ENCODE measurements at places on chromosomes 13 and 19. TPM values are rescaled to one million over a fixed set of nuclear protein-coding genes. Genes with fewer than 3 reads are reported as not detected.
A peak's percentile ranks its signal among the peaks of the same experiment; 100 is the strongest.

- no peaks in the 10 kb centered on the region for H3K27me3 ChIP-seq
- H3K4me3 ChIP-seq = no peak overlapping the region
- H3K36me3 ChIP-seq = no peaks in the 10 kb centered on the region
These were observed 5.9 kb downstream of the ADGRE2 start for GRCh38 chr19:14772467-14772866.

DNA sequence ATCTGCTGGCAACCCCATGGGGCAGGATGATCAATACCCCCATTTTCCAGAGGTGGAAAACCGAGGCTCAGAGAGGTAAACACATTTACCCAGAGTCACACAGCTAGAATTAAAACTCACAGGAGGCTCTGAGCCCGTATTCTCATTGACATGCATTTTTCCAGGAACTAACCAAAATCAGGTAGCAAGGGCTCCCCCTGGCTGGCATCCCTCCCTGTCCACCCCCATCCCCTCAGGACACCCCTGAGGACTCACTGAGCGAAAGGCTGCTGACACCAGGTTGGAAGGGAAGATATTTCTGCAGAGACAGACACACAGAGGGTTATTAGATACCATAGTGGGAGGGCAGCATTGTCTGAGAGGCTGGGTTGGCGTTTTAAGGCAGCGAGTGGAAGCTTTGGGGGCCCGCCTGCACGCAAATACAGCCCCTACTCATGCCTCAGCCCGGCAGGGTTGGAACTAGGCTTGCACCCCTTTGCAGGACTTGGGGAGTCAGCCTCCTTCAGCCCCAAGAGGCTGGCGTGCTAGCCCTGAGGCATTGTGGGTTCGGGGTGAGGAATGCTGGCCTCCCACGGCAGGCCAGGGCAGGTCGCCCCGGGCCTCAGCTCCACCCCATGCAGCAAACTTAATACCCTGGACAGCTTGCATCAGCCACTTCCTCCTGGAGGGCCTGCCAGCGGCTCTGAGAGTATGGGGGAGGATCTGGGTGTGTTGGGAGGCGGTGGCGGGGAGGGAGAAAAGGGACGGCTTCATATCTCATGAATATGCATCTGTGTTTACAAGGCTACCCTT is 3.9 kb downstream of the SLC1A5 start:
- peak overlapping the region; percentile 60 for H3K4me3 ChIP-seq
- DNase-seq = peak; percentile 81
- H3K4me1 ChIP-seq = peaks cover 44% of the 10 kb centered on the region
- H3K36me3 ChIP-seq = peaks cover 31% of the 10 kb centered on the region
- no peaks in the 10 kb centered on the region for H3K27me3 ChIP-seq

DNA sequence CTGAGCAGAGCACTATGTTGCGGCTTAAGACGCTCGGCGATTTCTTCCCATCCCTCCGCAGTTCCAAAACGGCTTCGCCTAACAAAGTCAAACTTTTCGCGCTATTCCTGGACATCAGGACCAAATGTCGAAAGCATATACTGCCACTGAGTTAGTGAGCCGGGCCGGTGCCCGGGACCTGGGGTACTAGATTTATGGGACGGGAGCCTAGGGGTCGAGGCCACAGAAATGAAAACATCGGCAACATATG is 699 bp downstream of the RCBTB2 start:
- no peaks in the 10 kb centered on the region for H3K36me3 ChIP-seq
- no peaks in the 10 kb centered on the region for H3K4me1 ChIP-seq
- DNase-seq = peak; percentile 67
- H3K4me3 ChIP-seq = peak overlapping the region; percentile 81
- no peaks in the 10 kb centered on the region for H3K27me3 ChIP-seq
- H3K27ac ChIP-seq = peak overlapping the region; percentile 98

- DNase-seq = no peak
- H3K36me3 ChIP-seq = no peaks in the 10 kb centered on the region
- H3K4me3 ChIP-seq = no peak overlapping the region
These were observed 199.3 kb upstream of the UBL3 start for GRCh38 chr13:30049692-30050091.

GRCh38 chr19:39197808-39198207 is 1.0 kb downstream of the NCCRP1 start:
- no peaks in the 10 kb centered on the region for H3K36me3 ChIP-seq
- DNase-seq = no peak
- no peak overlapping the region for H3K27ac ChIP-seq
- no peak overlapping the region for H3K4me3 ChIP-seq
- peaks cover 12% of the 10 kb centered on the region for H3K27me3 ChIP-seq
- H3K4me1 ChIP-seq = peaks cover 5% of the 10 kb centered on the region

The CHST8 gene
- total RNA-seq = 0.43 TPM

DNA sequence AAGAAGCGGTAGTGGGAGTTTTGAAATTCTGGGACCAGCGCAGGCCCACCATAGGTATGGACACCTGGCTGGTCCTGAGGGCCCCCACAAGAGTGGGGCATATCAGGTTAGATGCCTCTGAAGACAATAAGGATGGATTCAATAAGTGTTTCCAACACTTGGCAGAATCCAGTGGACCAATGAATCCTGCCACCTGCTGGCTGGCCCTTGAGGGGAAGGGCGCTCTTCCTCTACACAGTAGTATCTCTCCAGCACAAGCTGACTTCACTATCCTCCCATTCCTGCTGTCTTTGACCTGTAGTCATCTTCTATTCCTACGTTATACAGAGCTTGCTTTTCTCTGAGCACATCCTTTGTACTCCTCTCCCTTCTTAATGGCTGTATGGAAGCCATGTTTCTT is 199.7 kb upstream of the TSHZ3 start:
- H3K4me3 ChIP-seq = no peak overlapping the region
- no peaks in the 10 kb centered on the region for H3K27me3 ChIP-seq
- H3K36me3 ChIP-seq = no peaks in the 10 kb centered on the region
- no peak overlapping the region for H3K27ac ChIP-seq

GRCh38 chr19:29467824-29468401 is 57.9 kb upstream of the VSTM2B start:
- H3K4me1 ChIP-seq = no peaks in the 10 kb centered on the region
- H3K4me3 ChIP-seq = no peak overlapping the region
- H3K36me3 ChIP-seq = no peaks in the 10 kb centered on the region
- H3K27me3 ChIP-seq = no peaks in the 10 kb centered on the region
- H3K27ac ChIP-seq = no peak overlapping the region
- DNase-seq = no peak

DNA sequence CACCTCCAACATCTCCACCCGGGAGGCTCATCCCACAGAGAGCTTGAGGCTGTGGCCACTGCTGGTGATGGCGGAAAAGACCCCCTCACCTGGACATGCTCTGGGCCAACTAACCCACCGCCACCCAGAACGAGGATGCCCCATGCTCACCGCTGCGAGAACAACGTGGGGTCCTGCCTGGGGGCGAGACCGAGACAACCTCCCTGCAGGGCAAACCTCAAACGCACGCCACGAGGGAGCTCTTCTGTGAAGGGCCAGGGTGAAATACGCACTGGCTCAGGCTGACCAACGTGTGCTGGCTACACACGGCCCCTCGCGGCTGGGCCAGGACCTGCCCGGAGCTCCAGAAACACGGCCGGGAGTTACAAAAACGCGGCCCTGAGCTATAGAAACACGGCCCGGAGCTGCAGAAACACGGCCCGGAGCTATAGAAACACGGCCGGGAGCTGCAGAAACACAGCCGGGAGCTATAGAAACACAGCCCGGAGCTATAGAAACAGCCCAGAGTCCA is 19.0 kb upstream of the PLPP2 start:
- no peaks in the 10 kb centered on the region for H3K4me1 ChIP-seq
- no peaks in the 10 kb centered on the region for H3K27me3 ChIP-seq
- H3K4me3 ChIP-seq = peak overlapping the region; percentile 28
- H3K36me3 ChIP-seq = peaks cover 69% of the 10 kb centered on the region

The KANK3 gene
- total RNA-seq = 12.8 TPM

- no peak overlapping the region for H3K27ac ChIP-seq
- no peaks in the 10 kb centered on the region for H3K36me3 ChIP-seq
- DNase-seq = no peak
These were observed 6.0 kb upstream of the KXD1 start for GRCh38 chr19:18551631-18552030.

All from right atrium auricular region (tissue), 2 donors.